ENCODE measurements at places on chromosomes 16 and 17. TPM values are rescaled to one million over a fixed set of nuclear protein-coding genes. Genes with fewer than 3 reads are reported as not detected.

GRCh38 chr16:85173146-85173980 lies 61.1 kb upstream of the CIBAR2 start:
- no peak for DNase-seq
- H3K4me1 ChIP-seq: peaks cover 2% of the 10 kb centered on the region
- no peak overlapping the region for H3K4me3 ChIP-seq
- H3K27me3 ChIP-seq: peaks cover 74% of the 10 kb centered on the region
- H3K27ac ChIP-seq: no peak overlapping the region

DNA sequence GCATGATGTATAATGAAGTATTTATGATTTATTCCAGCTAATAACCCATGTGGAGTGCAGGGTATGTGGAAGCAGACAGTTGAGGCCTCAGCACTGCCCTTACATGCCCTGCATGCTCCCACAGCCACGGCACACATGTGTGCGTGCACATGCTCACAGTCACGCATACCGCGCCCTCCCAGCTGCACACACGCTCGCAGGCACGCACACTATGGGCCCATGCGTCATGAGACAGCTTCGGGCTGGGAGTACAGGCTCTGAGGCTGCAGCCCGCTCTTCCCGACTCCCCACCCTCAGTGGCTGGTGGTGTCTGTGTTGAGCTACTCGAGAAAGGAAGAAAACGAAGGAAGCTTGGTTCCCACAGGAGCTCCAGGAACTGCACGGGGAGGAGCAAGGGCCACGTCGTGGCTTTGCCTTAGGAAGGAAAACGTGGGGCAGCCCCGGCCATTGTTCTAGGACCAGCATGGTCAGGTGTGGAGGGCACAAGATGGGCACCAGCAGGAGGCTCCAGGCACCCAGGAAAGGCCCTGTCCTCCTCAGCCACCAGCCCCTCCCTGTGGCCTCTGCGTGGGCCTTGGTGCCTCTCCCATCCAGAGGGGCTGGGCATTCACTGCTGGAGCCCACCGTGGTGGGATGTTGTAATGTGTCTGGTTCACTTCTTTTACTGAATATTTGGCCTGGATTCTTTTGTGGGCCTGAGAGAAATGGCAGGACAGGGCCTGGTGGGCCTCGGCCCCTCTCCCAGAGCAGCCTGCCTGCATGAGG lies 27.5 kb upstream of the CDH15 start:
- no peak overlapping the region for H3K4me3 ChIP-seq
- no peaks in the 10 kb centered on the region for H3K4me1 ChIP-seq
- no peaks in the 10 kb centered on the region for H3K27me3 ChIP-seq
- no peak overlapping the region for H3K27ac ChIP-seq
- peaks cover 24% of the 10 kb centered on the region for H3K36me3 ChIP-seq

- H3K36me3 ChIP-seq: no peaks in the 10 kb centered on the region
- H3K27me3 ChIP-seq: peaks cover 12% of the 10 kb centered on the region
- no peaks in the 10 kb centered on the region for H3K4me1 ChIP-seq
- no peak for DNase-seq
- no peak overlapping the region for H3K4me3 ChIP-seq
Measured at GRCh38 chr17:15031975-15032374, 233.2 kb downstream of the PMP22 start.

DNA sequence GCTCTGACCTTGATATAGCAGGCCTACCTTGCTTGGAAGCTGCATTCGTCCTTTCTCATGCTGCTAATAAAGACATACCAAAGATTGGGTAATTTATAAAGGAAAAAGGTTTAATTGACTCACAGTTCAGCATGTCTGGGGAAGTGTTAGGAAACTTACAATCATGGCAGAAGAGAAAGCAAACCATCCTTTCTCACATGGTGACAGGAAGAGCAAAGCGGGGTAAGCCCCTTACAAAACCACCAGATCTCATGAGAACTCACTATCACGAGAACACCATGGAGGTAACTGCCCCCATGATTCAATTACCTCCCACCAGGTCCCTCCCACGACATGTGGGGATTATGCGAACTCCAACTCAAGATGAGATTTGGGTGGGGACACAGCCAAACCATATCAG lies 6.0 kb upstream of the MAPT start:
- no peak overlapping the region for H3K4me3 ChIP-seq
- H3K4me1 ChIP-seq: peaks cover 8% of the 10 kb centered on the region
- no peak overlapping the region for H3K27ac ChIP-seq
- H3K36me3 ChIP-seq: no peaks in the 10 kb centered on the region
- H3K27me3 ChIP-seq: peaks cover 3% of the 10 kb centered on the region

- H3K4me3 ChIP-seq: no peak overlapping the region
- DNase-seq: no peak
- H3K4me1 ChIP-seq: no peaks in the 10 kb centered on the region
- peaks cover 4% of the 10 kb centered on the region for H3K27me3 ChIP-seq
- no peaks in the 10 kb centered on the region for H3K36me3 ChIP-seq
- no peak overlapping the region for H3K27ac ChIP-seq
Measured at GRCh38 chr16:55207693-55208428, 116.1 kb upstream of the IRX6 start.

- peaks cover 37% of the 10 kb centered on the region for H3K4me1 ChIP-seq
- H3K27ac ChIP-seq: no peak overlapping the region
- DNase-seq: no peak
- no peaks in the 10 kb centered on the region for H3K27me3 ChIP-seq
Measured at GRCh38 chr17:4172356-4172755, 29.4 kb downstream of the CYB5D2 start.

The TMEM114 gene
- total RNA-seq: not detected

The TMEM204 gene
- total RNA-seq: 23.7 TPM

The DHODH gene
- total RNA-seq: 25.4 TPM

The NHLRC4 gene
- 0.54 TPM for total RNA-seq

All from activated naive CD8-positive, alpha-beta T cell treated with anti-CD3 and anti-CD28 coated beads for 36 hours (primary cell).